ENCODE measurements at places on chromosomes 11 and 22.

- no peak for DNase-seq
These were observed 364.0 kb upstream of the FAT3 start for GRCh38 chr11:91860661-91861060.

DNA sequence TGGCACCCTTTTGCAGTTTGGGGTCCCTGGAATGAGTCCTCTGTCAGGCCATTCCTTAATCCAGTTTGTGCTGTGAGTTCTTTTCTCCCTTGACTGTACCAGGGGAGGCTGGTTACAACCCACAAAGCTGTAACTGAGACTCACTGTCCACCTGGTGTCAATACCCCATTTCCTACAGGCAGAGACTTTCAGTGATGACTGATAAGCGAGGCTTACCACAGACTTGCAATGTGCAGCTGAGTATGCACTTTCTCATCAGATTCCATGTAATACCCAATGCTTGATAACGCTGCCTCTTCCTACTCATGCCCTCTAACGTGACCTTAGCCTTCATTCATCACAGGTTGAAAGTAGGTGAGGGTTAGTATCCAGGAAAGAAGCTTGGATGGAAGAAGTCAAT, 120.1 kb downstream of the INSC start:
- no peak for DNase-seq

GRCh38 chr11:83042964-83043711, 28.6 kb downstream of the RAB30 start:
- no peak for DNase-seq

GRCh38 chr11:1741741-1742140, 8.7 kb downstream of the IFITM10 start:
- no peak for DNase-seq

DNA sequence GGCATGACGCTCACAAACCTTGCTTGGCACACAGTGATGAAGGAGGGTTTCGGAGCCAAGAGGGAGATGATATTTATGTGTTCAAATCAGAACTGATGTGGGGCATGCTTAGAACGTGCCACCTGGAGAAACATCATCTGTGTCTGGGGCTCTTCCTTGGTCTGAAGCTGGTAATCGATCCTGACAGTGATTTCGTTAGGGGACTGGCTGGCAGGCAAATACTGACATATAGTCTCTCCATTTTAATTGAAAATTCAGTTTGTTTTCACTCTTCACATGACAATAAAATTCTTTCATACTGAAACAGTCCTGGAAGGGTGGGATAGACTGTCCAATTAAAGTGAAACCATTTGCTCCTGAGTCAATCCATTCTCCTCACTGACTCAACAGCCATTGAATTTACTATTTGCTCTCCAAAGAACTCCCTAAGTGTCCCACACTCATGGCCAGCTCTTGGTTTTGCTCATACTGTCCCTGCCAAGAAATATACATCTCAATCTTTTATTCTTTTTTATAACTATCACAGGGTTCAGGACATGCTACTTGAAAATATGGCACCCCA, 134.8 kb downstream of the TRPC6 start:
- no peak for DNase-seq
